H1 (cell line): ENCODE measurements at places on chromosomes 2 and 18. TPM values are rescaled to one million over a fixed set of nuclear protein-coding genes. Genes with fewer than 3 reads are reported as not detected.
A peak's percentile ranks its signal among the peaks of the same experiment; 100 is the strongest.

ACMSD gene
- not detected in 2 replicates for total RNA-seq

HAAO gene
- 2.5 and 3.2 TPM in 2 replicates for total RNA-seq

AQP12A gene
- total RNA-seq = not detected in 2 replicates

ROCK1 gene
- total RNA-seq = 46.0 and 48.9 TPM in 2 replicates

KCNK3 gene
- total RNA-seq = 0.11 and 0.30 TPM in 2 replicates

CMPK2 gene
- 0.28 and 0.31 TPM in 2 replicates for total RNA-seq

DNA sequence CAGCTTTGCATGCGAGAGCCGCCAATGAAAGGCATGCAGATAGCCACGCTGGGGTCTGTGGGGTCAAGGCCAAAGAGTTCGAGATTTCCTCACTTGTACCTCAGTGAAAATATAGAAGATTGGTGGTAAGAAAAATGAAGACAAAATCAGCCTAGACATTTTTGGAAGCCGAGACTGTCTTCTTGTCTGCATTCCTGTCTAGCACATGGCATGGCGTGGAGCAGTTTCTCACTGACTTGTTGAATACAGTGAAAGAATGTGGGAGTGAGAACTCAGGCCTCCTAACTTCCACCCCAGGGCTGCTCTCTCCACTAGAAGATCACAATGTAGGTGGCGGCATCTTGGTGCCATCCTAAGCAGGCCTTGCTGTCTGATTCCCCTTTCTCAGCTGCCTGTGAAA, 740.8 kb upstream of the HS6ST1 start:
- no peak overlapping the region; the same call in 1 of the 2 replicates for H3K27ac ChIP-seq
- DNase-seq = no peak
- H3K4me1 ChIP-seq = no peaks in the 10 kb centered on the region
- H3K36me3 ChIP-seq = no peaks in the 10 kb centered on the region
- H3K27me3 ChIP-seq = no peaks in the 10 kb centered on the region
- H3K4me3 ChIP-seq = no peak overlapping the region

GRCh38 chr2:181070119-181070835, 89.9 kb downstream of the UBE2E3 start:
- peaks cover 4% of the 10 kb centered on the region for H3K4me1 ChIP-seq
- H3K27ac ChIP-seq = no peak overlapping the region
- DNase-seq = no peak
- no peaks in the 10 kb centered on the region for H3K27me3 ChIP-seq

GRCh38 chr18:68409576-68409975, 305.3 kb downstream of the TMX3 start:
- no peaks in the 10 kb centered on the region for H3K27me3 ChIP-seq
- H3K27ac ChIP-seq = no peak overlapping the region
- no peak overlapping the region for H3K4me3 ChIP-seq
- DNase-seq = no peak
- H3K4me1 ChIP-seq = no peaks in the 10 kb centered on the region
- no peaks in the 10 kb centered on the region for H3K36me3 ChIP-seq

DNA sequence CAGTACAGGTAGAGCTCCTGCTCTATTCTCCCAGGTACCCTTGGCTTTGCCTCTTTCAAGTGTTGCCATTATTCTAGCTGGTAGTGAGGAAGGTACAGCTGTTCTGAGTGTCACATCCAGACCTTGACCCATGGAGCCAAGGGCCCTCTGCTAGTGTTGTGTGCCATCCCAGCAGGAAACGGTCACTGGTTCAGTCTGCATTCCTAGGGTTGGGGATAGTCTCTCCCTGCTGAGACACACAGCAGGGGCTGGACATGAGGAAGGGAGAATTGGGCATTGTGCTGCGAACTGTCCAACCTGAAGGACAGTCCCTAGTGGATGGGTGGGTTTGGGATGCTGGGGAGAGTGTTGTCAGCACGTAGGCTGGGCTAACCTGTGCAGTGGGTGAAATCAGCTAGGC, 59.1 kb downstream of the FARP2 start:
- no peaks in the 10 kb centered on the region for H3K4me1 ChIP-seq
- H3K27ac ChIP-seq = no peak overlapping the region
- DNase-seq = no peak
- H3K36me3 ChIP-seq = peaks cover 12% of the 10 kb centered on the region
- no peak overlapping the region for H3K4me3 ChIP-seq
- H3K27me3 ChIP-seq = no peaks in the 10 kb centered on the region

DNA sequence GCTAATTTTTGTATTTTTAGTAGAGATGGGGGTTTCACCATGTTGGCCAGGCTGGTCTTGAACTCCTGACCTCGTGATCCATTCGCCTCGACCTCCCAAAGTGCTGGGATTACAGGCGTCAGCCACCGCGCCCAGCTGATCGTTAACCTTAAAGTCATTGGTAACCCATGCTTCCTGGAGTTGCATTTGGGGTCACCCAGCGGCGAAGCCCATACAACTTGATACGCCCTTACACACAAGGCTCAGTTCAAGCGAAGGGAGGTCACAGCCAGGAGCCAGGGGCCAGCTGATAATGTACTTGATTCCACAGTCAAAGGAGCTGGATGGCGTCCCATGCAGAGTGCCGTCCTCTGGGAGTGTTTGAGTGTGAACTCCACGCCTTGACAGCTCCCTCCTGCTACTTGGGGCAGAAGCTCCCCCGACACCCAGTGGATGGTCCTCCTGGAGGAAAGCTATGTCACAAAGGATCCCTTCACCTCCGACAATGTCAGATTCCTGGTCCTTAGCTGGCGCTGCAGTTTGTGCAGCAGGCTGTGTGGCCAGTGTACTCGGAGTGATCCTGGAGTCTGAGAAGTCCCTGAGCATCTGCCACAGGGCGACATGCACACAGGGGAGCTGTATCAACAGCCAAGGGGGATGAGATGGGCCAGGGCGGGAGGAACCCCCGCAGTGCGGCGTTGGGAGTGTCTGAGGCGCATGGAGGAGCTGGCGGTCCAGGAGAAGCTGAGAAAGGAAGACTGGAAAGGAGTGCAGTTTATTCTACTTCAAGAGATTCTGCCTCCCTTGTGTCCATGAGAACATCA, 7.9 kb downstream of the CLHC1 start:
- H3K36me3 ChIP-seq = no peaks in the 10 kb centered on the region
- no peak overlapping the region for H3K27ac ChIP-seq
- peaks cover 2% of the 10 kb centered on the region; the same call in 1 of the 2 replicates for H3K4me1 ChIP-seq
- H3K4me3 ChIP-seq = no peak overlapping the region; the same call in 1 of the 2 replicates

DNA sequence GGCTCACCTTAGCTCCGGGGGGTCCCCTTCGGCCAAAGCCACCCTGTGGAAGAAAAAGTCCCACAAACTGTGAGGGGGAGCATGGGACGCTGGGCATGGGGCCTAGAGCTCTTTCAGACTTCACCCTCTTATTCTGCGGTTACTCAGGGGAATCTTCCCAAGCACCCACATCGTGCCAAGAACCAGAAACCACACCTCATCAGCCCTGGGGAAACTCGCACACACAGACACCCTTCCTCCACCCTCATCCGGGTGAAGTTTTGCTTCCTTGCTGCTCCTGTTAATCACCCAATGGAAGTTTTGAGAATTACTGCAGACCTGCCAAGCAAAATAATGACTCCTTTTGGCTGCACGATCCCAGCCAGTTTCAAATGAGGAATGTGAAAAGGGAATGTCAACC, 59.1 kb downstream of the COL6A3 start:
- no peak for DNase-seq
- H3K27ac ChIP-seq = no peak overlapping the region
- no peak overlapping the region for H3K4me3 ChIP-seq
- peaks cover 11% of the 10 kb centered on the region for H3K4me1 ChIP-seq
- no peaks in the 10 kb centered on the region for H3K36me3 ChIP-seq
- H3K27me3 ChIP-seq = no peaks in the 10 kb centered on the region

GRCh38 chr2:68693951-68694350, 40.7 kb upstream of the ARHGAP25 start:
- no peak overlapping the region for H3K4me3 ChIP-seq
- no peak for DNase-seq
- no peaks in the 10 kb centered on the region for H3K27me3 ChIP-seq
- no peaks in the 10 kb centered on the region; the same call in 1 of the 2 replicates for H3K36me3 ChIP-seq

DNA sequence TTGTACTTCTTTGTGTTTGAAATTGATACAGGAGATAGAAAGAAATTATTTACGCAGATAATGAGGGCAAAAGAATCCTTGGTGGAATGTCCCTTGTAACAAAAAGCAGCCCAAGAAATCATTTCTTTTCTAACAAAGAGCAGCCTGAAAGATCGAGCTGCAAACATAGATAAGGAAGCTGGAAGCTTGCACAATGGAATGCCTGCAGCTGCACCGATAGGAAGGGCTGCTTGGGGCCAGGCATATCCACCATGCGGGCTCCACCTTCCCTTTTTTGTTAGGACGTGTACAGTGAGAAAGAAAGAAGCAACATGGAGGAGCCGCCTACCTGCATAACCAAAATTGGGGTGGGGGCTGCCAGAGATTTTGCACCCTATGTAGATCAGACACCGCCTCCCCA, 568.7 kb downstream of the METTL4 start:
- no peaks in the 10 kb centered on the region for H3K27me3 ChIP-seq
- H3K27ac ChIP-seq = no peak overlapping the region; the same call in 1 of the 2 replicates
- H3K4me1 ChIP-seq = peaks cover 4% of the 10 kb centered on the region; the same call in 1 of the 2 replicates
- no peak overlapping the region for H3K4me3 ChIP-seq
- DNase-seq = peak; percentile 45
- no peaks in the 10 kb centered on the region for H3K36me3 ChIP-seq

DNA sequence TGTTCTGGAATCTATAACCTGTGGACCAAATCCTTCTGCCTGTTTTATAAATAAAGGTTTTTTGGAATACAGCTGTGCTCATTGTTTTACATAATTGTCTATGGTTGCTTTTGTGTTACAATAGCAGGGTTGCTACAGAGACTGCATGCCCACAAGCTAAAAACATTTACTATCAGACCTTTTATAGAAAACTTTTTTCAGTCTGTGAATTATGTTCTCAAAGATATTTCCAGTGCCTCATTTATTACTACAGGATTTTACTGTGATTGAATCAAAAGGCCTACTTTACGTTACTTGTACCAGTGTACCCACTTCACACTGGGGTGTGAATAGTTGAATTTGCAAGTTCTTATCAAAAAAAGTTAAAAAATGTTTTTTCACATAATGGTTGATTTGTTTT, 7.0 kb downstream of the KIAA1328 start:
- no peaks in the 10 kb centered on the region for H3K4me1 ChIP-seq
- no peak overlapping the region for H3K4me3 ChIP-seq
- no peak overlapping the region for H3K27ac ChIP-seq
- H3K36me3 ChIP-seq = peaks cover 7% of the 10 kb centered on the region; the same call in 1 of the 2 replicates

GRCh38 chr18:51135364-51135763, 62.1 kb downstream of the MEX3C start:
- no peaks in the 10 kb centered on the region for H3K36me3 ChIP-seq
- no peak overlapping the region for H3K4me3 ChIP-seq
- H3K27me3 ChIP-seq = no peaks in the 10 kb centered on the region
- peaks cover 5% of the 10 kb centered on the region; the same call in 1 of the 2 replicates for H3K4me1 ChIP-seq
- H3K27ac ChIP-seq = no peak overlapping the region

GRCh38 chr2:210548031-210548430, 8.4 kb upstream of the CPS1 start:
- H3K4me3 ChIP-seq = no peak overlapping the region
- no peak for DNase-seq
- H3K27me3 ChIP-seq = no peaks in the 10 kb centered on the region
- no peaks in the 10 kb centered on the region for H3K4me1 ChIP-seq
- H3K36me3 ChIP-seq = no peaks in the 10 kb centered on the region

DNA sequence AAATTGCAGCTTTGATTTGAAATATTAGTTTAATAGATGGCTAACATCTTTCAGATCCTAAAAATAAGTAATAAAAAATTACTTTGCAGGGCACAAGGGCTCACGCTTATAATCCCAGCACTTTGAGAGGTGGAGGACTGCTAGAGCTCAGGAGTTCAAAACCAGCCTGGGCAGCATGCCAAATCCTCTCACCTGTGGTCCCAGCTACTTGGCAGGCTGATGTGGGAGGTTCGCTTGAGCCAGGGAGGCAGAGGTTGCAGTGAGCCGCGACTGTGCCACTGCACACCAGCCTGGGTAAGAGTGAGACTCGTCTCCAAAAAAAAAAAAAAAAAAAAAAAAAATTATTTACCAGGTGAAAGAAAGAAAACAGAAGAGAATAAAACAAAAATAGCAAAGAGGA, 449.8 kb downstream of the NRXN1 start:
- H3K27ac ChIP-seq = no peak overlapping the region
- H3K36me3 ChIP-seq = no peaks in the 10 kb centered on the region
- DNase-seq = no peak
- H3K27me3 ChIP-seq = no peaks in the 10 kb centered on the region
- H3K4me1 ChIP-seq = no peaks in the 10 kb centered on the region

DNA sequence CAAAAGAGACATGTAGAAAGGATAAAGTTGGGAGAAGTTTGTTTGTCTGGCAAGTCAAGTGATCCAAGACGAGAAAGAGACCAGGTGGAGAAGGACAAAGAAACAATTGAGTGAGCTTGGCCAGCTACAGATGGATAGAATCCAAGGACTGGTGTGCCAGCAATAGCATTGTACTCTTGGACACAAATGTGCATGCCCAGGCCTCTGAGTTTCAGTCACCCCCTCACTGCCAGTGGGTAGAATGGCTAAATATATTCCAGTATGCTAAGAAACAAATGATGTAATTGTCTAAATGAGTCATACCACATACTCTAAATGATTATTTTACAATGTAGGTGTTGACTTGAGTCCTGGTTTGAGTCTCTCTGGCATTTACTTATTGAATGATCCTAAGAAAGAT, 881.3 kb downstream of the LRRTM4 start:
- no peak overlapping the region for H3K4me3 ChIP-seq
- no peaks in the 10 kb centered on the region for H3K4me1 ChIP-seq
- H3K27me3 ChIP-seq = no peaks in the 10 kb centered on the region
- no peak overlapping the region for H3K27ac ChIP-seq
